ENCODE measurements at places on chromosomes 1 and 21.
A peak's percentile ranks its signal among the peaks of the same experiment; 100 is the strongest.

DNA sequence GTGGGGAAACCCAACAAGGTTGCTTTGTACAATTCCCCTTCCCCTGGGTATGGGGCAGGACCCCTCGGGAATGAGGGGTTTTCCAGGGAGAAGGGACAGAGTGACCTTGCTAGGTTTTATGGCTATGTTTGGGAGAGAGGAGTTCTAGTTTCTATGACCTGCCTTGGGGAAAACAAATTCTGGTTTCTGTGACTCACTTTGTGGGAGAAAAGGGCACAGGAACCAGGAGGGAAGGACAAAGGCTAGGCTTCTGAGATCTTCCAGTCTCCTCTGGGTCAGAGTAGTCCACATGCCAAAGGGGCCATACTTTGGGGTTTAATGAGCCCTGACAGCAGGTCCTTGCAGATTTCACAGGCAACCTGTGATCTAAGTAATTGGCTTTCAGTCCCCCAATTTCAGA lies 5.5 kb upstream of the PTGER3 start:
- DNase-seq, result no peak

GRCh38 chr1:231958448-231958847 lies 331.9 kb downstream of the DISC1 start:
- DNase-seq, result no peak

DNA sequence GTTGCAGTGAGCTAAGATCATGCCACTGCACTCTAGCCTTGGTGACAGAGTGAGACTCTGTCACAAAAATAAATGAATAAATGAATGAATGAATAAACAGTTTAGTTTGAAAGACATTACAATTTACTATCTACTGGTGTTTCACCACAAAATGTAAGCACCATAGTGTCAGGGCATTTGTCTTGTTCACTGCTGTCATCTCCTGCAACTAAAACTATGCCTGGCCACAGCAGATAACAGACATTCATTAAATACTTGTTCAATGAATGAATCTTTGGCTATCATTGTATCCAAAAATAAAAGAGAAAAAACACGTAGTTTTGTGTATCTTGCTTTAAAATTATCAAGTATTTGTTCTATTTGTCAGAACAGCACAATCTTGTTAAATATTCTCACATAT lies 32.5 kb downstream of the SASS6 start:
- DNase-seq, result peak; percentile 41

DNA sequence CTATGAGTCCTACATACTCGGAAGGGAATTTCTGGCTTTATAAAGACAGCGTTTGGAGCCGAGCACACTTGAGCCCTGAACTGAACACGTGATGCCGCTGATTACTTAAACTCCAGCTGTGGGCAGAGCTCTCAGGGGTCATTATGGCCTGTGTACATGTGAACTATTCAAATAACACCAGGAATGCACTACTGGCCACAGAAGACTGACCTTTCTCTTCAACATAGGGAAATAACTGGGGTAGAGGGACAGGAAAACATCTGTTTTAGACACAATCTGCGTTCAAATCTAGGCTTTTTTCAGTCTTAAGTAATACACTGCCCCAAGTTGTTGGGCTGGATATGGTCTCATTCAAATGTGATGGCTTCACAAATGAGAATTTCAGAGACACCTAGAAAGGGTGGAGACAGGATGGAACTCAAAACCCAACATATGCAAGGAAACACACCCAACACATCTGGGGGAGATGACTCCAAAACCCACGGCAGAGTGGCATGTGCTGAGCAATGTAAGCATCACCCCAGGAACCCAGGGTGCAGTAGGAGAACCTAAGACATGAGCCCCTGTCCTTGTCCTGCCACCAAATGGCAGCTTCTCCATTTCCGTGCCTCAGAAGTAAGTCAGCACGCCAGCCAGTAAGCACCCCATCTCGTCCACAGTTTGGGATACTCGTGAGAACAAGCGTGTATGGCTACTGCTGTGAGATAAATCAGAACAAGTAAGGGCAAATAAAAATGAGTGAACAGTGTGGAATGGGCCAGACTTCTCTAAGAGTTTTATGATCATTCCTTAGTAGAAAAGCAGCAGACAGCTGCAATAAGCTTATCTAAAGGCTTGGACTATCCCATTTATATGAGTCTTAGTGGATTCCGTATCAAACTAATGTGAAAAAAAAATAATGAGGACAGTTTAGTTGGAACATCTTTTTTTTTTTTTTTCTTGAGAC lies 24.9 kb downstream of the NID1 start:
- no peak for DNase-seq

GRCh38 chr1:157466011-157466410 lies 86.3 kb downstream of the FCRL5 start:
- no peak for DNase-seq

GRCh38 chr1:221732052-221732451 lies 9.8 kb downstream of the DUSP10 start:
- DNase-seq, result no peak

All from hematopoietic multipotent progenitor cell treated with erythropoietin and hydrocortisone succinate and interleukin-3 and kit ligand, for 4 days (in vitro differentiated cells).